ENCODE measurements at places on chromosomes 2 and 18.
A peak's percentile ranks its signal among the peaks of the same experiment; 100 is the strongest.

DNA sequence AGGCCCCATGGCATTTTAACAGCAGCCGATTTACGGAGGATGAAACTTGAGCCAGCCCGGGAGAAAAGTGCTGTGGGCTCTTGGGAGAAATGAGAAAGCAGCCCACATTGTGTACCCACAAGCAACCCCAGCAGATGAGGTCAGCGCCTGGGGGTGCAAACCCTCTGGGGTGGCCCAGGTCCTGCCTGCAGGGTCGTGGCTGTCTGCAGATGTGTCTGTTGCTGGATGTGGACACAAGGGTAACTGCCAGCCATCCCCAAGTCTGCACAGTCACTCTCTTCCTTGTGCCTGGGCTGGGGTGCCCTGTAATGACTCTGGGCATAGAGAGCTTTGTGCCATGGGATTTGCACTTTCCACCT, 170.8 kb downstream of the PRKCE start:
- peak; percentile 64 for DNase-seq

DNA sequence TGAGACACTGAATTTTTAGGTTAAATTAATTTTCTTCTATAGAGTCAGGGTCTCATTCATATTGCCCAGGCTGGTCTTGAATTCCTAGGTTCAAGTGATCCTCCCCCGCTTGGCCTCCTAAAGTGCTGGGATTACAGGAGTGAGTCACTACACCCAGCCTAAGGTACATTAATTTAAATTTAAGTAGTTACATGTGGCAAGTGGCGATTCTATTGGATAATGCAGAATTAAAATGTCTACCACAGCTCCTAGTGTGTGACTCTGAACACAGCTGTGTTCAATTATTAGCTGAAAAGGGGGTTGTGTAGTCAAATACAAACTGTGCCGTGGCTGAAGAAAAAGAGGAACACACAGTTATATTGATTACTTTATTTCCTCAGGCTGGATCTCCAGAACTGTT, 2.2 kb upstream of the CAD start:
- no peak for DNase-seq

- no peak for DNase-seq
Observed at GRCh38 chr18:30163573-30163972, 879.0 kb downstream of the DSC3 start.

- no peak for DNase-seq
Observed at GRCh38 chr2:37869771-37870170, 55.3 kb upstream of the RMDN2 start.

GRCh38 chr2:146365041-146365440, 1479.8 kb upstream of the ACVR2A start:
- DNase-seq = no peak

DNA sequence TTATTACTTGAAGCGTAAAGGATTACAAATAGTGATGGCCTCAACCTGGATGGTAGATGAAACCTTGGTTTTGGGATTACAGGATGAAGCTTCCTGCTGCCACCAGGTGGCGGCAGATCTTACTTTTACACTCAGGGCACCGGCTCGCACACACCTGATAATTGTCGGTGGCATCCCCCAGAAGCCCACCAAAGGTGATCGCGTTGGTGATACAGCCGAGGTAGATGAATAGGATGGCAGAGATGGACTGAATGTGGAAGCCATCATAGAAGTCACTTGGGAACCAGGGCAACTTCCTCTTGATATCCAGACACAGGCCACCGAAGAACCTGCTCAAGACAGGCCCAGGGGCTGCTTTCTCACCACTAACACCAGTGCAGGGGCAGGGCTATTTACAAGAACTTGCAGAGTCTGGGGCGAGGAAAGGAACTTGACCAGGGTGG, 51.8 kb downstream of the MTHFD2 start:
- DNase-seq = no peak

- DNase-seq = no peak
Observed at GRCh38 chr18:60417946-60418345, 45.4 kb upstream of the MC4R start.

- no peak for DNase-seq
Observed at GRCh38 chr2:168450171-168450570, 5.9 kb upstream of the CERS6 start.

- DNase-seq = no peak
Observed at GRCh38 chr18:71808616-71809015, 735.5 kb downstream of the CBLN2 start.

DNA sequence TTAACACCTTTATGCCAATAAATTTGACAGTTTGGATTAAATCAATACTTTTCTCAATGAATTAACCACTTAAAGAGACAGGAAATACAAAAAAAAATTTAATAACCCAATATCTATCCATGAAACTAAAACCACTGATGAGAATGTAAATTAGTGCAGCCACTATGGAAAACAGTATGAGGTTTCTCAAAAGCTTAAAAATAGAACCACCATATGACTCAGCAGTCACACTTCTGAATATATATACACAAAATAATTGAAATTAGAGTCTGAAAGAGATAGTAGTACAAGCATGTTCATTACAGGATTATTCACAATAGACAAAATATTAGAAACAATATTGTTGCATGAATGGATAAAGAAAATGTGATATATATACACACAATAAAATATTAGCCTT, 382.1 kb upstream of the SETBP1 start:
- DNase-seq = no peak

GRCh38 chr2:133314795-133315194, 253.5 kb downstream of the NCKAP5 start:
- DNase-seq = no peak

- DNase-seq = no peak
Observed at GRCh38 chr2:2828774-2829368, 497.8 kb upstream of the MYT1L start.

GRCh38 chr18:78913395-78913794, 66.2 kb upstream of the SALL3 start:
- DNase-seq = no peak

- DNase-seq = no peak
Observed at GRCh38 chr2:65343386-65343785, 89.0 kb downstream of the SPRED2 start.

DNA sequence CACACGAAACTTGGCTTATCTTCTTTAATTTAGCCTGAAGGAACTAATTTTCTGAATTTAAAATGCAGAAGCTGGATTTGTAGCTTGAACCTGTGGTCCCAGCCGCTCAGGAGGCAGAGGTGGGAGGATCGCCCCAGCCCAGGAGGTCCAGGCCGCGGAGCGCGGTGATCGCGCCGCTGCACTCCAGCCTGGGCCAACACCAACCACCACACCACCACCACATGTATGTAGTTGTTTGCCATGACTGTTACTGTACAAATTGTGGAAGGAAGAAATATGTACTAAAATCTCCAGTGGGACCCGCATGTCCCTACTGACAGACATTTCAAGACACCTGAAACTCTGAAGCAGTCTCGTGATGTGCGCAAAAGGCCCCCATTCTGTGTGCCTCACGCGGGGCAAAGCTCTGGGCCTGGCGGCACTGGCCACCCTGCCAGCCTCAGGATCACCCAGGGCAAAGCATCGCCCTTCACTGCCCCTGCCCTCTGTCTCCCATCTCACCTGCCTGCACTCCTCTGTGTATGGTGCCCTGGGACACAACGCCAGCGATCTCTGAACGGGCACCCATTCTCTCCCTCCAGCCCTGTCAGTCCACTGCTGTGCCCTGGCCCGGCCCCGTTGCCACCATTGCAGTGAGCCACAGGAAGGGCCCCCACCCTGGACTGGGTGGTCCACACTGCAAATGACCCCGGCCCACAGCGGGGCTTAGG, 10.1 kb upstream of the ADI1 start:
- DNase-seq = no peak

DNA sequence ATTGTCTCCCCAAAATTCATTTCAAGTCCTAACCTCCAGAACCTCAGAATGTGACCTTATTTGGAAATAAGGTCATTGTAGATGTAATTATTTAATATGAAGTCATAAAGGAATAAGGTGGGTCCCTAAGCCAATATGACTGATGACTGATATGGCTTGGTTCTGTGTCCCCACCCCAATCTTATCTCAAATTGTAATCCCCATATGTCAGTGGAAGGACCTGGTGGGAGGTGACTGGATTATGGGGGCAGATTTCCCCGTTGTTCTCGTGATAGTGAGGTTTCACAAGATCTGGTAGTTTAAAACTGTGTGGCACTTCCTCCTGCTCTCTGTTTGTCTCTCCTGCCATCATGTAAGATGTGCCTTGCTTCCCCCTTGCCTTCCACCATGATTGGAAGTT, 43.0 kb upstream of the BCL11A start:
- no peak for DNase-seq

DNA sequence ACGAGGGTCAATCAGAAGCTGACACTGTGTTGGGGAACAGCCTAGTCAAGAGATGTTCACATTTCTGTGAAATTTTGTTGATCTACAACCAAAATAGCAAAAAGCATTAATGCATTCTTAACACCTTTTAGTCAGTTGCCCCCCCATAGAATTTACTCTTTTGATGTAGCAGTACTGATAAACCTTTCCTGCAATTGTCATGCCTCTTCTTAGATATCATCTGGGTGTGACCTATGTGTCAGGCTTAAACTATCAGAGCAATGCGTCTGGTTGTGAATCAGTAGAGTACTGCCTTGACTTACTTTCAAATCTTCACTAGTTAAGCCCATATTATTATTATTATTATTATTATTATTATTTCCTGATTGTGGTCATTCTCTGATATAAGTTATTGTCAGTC, 61.9 kb downstream of the GREB1L start:
- DNase-seq = no peak

DNA sequence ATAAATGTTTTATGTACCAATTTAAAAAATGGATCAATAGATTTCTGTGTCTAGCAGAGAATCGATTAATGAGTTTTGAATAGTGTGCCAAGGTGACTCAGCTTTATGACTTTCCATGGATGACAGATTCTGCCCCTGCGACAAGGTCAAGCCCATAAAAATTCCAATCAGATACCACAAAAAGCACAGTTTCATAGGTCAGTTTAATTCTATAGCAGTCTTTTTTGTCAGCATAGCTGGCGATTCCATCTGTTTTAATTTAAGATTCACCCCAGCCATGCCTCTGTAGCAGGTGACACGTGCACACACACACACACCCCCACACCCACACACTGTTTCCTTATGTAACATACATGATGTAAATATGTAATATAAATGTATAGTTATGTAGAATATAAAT, 28.9 kb downstream of the RAB31 start:
- DNase-seq = no peak

- no peak for DNase-seq
Observed at GRCh38 chr18:68040198-68040597, 523.7 kb upstream of the DSEL start.

GRCh38 chr2:102261467-102262135, 49.8 kb upstream of the IL1RL1 start:
- no peak for DNase-seq

- DNase-seq = no peak
Observed at GRCh38 chr2:224023188-224023587, 15.9 kb downstream of the SERPINE2 start.

DNA sequence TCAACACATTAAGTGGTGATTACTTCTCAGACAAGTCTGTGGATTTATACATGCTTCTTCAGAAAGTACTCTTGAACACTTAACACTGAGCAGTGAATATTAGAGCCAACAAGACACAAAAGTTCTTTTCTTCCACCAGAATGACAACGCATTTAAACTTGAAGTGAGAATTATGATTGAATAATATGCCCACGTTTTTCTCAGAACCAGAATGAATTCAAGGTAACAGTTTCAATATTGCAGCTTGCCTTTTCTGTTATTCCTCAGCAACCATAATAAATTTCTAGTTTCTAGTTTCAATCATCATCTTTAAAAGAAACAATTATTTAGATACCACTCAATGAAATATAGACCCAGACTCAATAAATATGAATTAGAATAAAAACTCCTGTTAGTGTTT, 547.0 kb downstream of the NUP35 start:
- DNase-seq = no peak

- DNase-seq = no peak
Observed at GRCh38 chr2:182133195-182133891, 147.7 kb downstream of the PPP1R1C start.
